ENCODE measurements at places on chromosomes 11 and 22. TPM values are rescaled to one million over a fixed set of nuclear protein-coding genes. Genes with fewer than 3 reads are reported as not detected.

ARHGEF17 gene
- total RNA-seq = 110 TPM

BIRC3 gene
- total RNA-seq = 22.3 TPM

DNA sequence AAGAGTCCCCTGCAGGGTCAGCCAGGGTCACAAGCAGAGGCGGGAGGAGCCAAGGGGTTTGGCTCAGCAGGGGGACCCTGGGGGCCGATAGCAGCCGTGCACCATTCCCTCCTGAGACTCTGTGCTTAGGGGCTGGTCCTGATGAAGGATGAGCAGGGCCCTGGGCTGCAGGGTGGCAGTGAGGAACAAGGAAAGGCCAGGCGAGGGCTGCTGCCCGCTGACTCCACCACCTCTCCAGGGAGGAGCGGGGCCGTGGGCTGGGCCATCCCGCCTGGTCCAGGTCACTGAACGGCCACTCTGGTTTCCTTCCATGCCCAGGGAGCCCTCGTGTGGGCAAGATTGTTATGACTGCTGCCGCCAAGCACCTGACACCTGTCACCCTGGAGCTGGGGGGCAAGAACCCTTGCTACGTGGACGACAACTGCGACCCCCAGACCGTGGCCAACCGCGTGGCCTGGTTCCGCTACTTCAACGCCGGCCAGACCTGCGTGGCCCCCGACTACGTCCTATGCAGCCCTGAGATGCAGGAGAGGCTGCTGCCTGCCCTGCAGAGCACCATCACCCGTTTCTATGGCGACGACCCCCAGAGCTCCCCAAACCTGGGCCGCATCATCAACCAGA lies 9.2 kb upstream of the NDUFS8 start:
- no peak for DNase-seq

GRCh38 chr11:108093128-108093904 lies 28.1 kb upstream of the ACAT1 start:
- DNase-seq = no peak

GRCh38 chr11:93501856-93502255 lies 41.3 kb downstream of the SMCO4 start:
- no peak for DNase-seq

OR51A7 gene
- total RNA-seq = not detected

- DNase-seq = no peak
These were observed 6.8 kb upstream of the ANKRD13D start for GRCh38 chr11:67282155-67282875.

- no peak for DNase-seq
These were observed 10.3 kb downstream of the SRSF8 start for GRCh38 chr11:95076981-95077380.

GRCh38 chr11:2306452-2306823 lies 4.6 kb downstream of the TSPAN32 start:
- peak; percentile 95 for DNase-seq

- DNase-seq = no peak
These were observed 65.3 kb downstream of the BCL2L13 start for GRCh38 chr22:17703811-17704210.

Measured in sciatic nerve (tissue), 2 donors.